ENCODE measurements at places on chromosomes 4 and X.

DNA sequence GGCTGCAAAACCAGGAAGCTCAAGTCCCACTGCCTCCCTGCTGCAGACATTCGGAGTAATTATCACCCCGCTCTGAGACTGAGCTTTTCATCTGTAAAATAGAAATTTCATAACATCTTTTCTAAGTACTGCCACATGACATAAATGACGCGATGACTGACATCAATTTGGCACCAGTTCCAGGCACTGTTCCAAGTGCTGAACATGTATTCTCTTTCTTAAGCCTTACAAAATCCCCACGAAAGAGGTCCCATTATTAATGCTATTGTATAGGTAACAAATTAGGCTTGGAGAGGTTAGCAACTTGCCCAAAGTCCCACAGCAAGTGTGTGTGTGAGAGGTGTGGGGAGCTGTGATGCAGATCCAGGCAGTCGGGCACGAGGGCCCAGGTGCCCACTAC is 56.4 kb downstream of the SLC2A9 start:
- DNase-seq: no peak

DNA sequence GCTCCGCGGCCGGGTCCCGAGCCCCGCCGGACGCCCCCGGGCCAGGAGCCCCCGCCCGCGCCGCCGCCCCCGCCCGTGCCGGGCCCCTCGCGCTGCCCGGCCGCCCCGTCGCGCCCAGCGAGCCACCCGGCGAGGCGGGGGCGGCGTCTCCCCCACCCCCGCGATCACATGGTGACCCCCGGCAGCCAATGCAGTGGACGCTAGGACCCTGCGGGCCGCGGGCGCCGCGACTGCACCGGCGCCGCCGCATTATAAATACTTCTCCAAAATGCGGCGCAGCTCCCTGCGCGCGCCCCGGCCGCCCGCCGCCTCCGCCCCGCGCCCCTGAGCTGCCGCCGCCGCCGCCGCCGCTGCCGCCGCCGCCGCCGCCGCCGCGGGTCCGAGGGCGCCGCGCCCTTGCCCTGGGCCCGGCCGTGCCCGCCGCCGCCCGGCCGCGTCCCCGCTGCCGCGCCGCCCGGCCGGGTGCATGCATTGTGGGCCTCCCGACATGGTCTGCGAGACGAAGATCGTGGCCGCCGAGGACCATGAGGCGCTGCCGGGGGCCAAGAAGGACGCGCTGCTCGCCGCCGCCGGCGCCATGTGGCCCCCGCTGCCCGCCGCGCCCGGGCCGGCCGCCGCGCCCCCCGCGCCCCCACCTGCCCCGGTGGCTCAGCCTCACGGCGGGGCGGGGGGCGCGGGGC is at the start of gene NAT8L:
NAT8L (plus strand) TSS at position 282 of the 680 bp plus-strand sequence; CDS start at position 467, 185 bp downstream.
- DNase-seq: no peak

GRCh38 chr4:62601737-62602136 is 1401.6 kb downstream of the ADGRL3 start:
- DNase-seq: no peak

- DNase-seq: no peak
These were observed 4.7 kb upstream of the ARX start for GRCh38 chrX:25020391-25020904.

GRCh38 chr4:47914220-47914925 is at the start of gene NFXL1:
Gene NFXL1, minus strand, starts transcription at chr4:47914583. Its CDS starts 380 bp downstream, at chr4:47914203.
- DNase-seq: peak; percentile 87

DNA sequence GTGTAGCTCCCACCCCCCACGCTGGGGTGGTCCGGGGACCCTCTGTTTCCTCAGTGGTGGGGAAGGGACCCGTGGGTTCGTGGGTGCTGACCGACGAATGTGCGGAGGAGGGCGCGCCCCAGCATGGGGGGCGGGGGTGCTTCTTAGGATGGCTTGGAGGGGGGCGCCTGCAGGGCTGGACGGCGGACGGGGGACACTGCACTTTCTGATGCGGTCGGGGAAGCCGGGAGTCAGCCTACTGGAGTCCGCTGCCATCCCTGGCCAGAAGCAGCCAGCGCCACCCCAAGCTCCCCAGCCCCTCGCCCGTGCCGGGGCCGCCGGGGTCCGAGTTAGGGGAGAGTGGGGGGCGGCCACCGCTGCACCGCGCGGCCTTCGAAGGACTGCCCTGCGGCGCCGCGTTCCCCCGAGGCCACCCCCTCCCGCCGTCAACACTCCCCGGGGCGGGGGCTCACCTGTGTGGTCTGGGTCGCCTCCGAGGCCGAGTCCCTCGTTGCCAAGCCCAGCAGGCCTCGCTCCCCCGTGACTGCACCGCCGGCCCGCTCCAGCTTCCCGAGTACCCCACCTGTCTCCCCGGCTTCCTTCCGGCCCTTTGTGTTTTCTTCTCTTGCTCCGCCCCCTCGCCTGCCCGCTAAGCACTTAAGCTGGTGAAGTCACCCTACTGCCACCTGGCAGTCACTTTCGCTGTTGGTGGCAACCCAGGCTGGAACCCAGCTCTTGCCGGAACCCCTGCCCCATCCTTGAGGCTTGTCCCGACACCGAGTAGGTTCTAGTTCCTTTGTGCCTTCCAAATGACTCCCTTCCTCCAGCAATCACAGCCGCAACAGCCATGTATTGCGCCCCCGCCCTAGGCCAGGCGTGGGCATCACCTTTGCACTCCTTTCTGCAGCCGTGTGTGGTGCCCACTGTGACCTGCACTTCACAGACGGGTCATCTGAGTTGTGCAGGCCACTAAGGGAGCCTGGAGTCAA is at the start of gene OCIAD2:
OCIAD2 (minus strand) TSS at position 569 of the 968 bp plus-strand sequence. CDS start 2,225 bp downstream, outside the sequence.
- peak; percentile 56 for DNase-seq

DNA sequence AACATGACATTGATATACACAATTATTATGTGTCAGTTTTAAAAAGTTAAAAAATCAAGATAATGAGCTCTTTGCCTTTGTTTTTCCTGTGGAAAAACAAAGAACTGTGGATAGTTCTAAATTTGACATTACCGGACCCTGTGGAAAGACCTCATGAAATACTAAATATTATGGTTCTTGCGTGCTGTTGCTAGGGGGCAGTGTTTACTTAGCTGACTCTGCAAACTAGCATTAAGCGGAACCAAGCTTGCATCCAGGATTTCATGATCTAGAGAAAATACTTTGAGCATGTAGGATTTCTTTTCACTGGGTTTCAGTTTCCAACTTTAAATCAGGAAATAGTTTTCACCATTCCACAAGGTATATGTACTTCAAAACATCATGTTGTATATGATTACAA is 33.6 kb downstream of the CLCN4 start:
- DNase-seq: no peak

GRCh38 chr4:8608714-8609391 is 16.3 kb downstream of the CPZ start:
- no peak for DNase-seq

DNA sequence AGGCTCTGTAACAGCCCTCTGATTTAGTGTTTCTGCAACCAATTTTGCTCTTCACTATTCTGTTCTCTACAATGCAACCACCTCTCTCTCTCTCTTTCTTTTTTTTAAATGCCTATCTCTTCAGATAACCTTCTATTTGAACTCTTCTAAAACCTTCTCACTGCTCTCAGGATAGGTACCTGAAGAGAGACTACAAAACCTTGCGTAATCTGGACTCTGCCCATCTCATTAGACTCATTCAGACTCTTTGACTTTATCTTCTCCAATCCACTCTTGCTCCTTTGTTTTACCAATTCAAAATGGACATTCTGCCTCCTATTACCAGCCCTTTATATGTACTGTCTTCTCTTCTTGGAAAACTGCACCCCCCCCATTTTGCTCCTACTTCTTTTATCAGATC is 291.6 kb downstream of the CAMK2D start:
- DNase-seq: no peak

DNA sequence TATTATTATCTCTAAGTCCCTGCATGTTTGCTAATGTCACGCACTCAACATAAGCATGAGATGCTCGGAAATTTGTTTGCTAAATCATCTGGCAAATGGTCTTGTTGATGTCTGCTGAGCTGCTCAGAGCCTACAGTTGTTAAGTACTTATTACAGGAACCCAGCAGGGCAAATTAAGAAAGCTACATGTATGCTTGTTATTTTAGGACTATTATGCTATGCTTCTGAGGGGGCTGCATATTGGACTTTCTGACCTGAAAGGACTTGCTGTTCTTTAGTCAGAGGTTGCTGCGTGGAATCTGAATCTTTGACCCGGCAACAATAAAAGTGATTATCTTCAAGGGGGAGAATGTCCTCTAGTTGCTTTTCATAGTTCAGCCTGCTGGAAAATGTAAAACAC is 36.3 kb upstream of the TENM3 start:
- no peak for DNase-seq

DNA sequence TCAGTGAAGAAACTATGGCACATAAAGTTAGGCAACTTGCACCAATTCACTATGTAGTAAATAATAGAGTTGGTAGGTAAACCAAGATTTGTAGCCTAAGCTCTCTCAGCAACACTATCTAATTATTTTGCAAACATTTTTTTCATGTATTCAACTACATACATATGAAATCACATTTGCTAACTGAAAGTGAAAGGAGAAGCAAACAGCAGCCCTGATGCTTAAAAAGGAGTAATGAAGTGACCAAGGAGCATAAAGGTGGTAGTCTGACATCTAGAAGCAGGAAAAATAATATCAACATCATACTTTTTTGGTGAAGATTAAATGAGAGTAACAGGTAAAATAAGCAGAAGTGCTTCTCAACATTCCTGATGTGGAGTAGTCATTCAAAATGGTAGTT is 603.7 kb downstream of the GRXCR1 start:
- DNase-seq: no peak

DNA sequence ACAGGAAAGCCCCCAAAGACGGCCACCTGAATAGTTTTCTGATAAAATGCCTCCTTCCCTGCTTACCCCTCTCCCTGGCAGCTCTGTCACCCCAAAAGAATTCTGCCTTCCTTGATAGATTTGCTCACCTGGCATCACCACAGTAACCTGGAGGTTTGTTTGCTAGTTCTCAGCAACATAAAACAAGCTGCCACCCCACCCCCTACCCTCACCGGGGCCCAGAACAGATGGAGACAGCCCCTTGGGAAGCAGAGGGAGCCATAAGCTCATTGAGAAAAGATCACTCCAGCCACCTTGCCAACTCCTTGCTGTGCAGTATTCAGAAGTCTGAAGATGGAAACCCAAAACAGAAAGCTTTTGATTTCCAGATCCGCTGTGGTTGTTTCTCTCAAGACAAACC is 108.6 kb downstream of the DHX15 start:
- no peak for DNase-seq

- no peak for DNase-seq
These were observed 92.6 kb downstream of the ANXA3 start for GRCh38 chr4:78644063-78644691.

- no peak for DNase-seq
These were observed 194.1 kb downstream of the SCFD2 start for GRCh38 chr4:53171797-53172196.

GRCh38 chrX:9610771-9611392 is 146.0 kb downstream of the TBL1X start:
- DNase-seq: no peak

DNA sequence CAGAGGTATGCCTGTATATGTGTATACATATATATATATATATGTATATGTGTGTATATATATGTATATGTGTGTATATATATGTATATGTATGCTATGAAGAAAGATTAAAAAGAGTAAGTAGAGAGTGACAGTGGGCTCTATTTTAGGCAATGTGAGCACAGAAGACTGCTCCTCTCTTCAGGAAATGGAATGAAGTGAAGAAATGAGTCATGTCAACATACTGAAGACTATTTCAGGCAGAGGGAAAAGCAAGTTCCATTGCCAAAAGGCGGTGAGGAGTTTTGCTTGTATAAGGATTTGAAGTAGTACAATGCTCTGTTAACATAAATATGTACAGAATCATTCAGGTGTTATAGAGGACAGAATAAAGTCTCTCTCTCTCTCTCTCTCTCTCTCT is 773.2 kb upstream of the FTHL17 start:
- no peak for DNase-seq

DNA sequence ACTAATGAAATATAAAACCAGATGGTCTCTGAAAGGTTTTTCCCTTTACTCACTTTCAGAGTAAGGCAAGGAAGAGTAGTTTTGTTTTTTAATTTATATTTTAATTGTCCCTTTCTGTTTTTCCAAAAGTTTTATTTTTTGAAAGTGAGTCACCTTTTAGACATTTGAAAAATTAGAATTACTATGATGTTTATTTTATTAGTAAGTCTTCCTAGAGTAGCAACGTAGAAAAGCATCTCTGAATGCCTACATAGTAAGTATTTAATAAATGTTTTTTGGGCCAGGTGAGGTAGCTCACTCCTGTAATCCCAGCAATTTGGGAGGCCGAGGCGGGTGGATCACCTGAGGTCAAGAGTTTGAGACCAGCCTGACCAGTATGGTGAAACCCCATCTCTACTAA is 51.1 kb downstream of the TET2 start:
- DNase-seq: no peak

- no peak for DNase-seq
These were observed 129.6 kb downstream of the DHRSX start for GRCh38 chrX:2371026-2371711.

- DNase-seq: no peak
These were observed 47.4 kb downstream of the CXXC4 start for GRCh38 chr4:104447294-104447693.

DNA sequence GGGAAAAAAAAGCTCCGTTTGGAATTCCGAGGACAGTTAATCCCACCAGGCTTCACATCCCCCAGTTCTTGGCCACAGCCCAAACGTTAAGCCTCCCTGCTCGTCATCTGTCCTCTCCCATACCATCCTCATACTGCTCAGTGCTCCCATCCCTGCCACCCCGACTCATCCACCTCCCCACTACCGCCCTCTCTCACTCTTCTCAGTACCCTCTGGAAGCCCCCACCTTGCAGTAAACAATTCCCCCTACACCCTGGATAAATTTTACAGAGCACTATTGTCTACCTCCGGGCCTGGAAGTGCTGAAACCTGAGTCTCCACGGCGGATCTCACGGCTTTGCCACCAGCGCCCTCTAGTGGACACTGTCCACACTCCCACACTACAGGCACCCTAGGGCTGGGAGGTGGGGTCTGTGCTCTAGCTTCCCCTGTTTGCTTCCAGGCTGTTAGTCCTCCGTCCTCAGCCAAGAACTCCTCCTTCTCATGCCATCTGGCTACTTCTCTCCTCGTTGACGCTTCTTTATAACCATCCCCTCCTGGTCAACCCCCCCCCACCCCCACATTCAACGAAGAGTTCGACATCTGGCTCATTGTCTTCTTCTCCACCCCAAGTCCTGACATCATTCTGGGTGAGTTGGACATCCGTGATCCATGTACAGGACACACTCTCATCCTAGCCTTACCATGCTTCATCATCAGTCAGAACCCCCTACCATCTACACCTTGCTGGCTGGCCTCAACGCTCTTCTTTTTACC is 54.5 kb downstream of the RTL9 start:
- DNase-seq: no peak

Measured in activated gamma-delta T cell (primary cell).